ENCODE measurements at places on chromosomes 2 and 18.

DNA sequence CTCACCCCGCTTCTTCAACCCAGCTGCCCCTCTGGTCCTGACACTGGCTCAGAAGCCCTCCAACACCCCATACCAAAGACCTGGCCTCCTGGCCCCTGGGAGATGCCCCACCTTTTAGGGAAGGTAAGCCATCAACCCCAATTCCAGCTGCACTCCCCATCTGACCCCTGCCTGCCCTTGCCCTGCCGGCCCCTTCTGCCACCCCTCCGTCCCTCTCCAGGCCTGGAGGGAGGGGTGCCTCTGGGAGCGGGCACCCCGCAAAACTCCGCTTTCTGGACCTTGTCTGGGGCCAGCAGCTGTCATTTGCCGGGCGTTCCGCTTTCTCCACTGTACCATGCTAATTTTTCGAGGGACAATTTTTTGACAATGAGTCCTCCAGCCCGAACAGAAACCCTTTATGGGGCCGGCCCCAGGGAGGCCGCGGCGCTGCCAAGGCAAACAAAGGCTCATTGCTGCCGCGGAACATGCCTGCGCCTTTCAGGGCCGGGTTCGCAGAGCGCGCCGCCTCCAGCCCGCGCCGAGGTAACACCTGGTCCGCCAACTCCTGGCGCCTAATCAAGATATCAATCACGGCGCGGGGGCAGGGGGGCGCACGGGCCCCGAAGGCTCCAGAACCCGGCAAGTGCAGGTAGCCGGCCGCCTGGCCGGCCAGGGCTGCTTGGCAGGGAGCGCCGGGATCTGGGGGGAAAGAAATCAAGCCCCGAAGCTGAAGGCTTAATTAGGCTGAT lies 96.0 kb downstream of the INHBB start:
- DNase-seq = no peak

GRCh38 chr2:27194538-27195354 lies 17.1 kb upstream of the ATRAID start:
- no peak for DNase-seq

GRCh38 chr18:297936-298335 lies 30.1 kb upstream of the THOC1 start:
- no peak for DNase-seq

- no peak for DNase-seq
These were observed 712.5 kb downstream of the DCDC2C start for GRCh38 chr2:4415810-4416413.

DNA sequence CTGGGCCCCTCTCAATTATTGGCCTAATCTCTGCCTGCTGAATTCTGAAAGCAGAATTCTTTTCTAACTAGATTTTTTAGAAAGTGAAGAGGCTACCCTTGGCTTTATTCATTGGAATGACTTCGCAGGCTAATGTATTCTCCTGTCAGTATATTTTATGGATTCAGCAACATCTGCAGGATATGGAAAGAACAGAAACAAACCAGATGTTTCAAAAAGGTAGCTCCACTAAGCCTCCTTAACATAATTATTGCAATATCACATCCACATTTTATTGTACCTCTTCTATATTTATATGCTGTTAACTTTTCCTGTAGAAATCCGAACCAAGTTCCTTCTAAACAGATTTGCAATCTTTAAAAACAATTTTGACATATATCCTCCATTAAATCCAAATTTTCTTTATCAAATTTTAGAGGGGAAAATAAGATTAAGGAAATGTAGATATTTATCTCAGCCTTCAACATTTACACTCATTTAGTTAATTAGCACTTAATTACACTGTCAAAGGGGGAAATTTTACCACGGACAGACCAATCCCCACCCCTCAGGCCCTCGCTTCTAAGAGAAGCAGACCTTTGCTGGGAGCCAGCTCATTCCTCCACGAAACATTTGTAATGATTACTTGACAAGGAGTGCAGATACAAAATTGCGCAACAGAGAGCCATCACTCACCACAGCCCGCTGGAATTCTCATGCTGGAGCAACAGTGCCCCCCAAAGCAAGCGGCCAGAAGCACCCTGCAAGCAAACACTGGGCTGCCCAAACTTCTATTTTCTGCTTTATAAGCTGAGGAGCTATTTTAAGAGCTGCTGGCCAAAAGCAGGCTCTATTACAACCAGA lies 253.4 kb downstream of the ETAA1 start:
- no peak for DNase-seq

GRCh38 chr18:336713-337112 lies 68.9 kb upstream of the THOC1 start:
- DNase-seq = no peak

GRCh38 chr2:57330447-57330846 lies 716.2 kb upstream of the VRK2 start:
- no peak for DNase-seq

- DNase-seq = no peak
These were observed 436.8 kb upstream of the CWC22 start for GRCh38 chr2:180443888-180444287.

Data from stimulated activated CD4-positive, alpha-beta T cell treated with anti-CD3 and anti-CD28 coated beads, TNF-alpha, amount 100 ng/mL, for 1 hour (primary cell).